ENCODE measurements at places on chromosomes 12 and 14.

DNA sequence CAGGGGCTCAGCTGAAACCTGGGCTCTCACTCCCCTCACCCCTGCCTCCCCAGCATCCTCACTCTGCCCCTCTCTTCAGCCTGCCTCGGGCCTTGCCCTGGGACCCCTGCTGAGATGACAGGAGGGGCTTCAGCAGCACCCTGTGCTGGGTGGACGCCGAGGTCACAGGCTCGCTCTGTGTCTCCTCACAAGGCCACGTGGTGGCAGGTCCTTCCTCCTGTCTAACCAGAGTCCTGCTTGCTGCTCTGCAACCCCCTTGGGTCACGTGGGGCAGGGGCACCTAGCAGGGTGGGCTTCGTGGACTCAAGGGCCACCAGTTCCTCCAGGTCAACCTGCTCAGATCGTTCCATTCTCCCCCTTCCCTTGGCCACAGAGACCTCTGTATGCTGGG is 90.4 kb downstream of the TMEM121 start:
- DNase-seq, result peak; percentile 30

DNA sequence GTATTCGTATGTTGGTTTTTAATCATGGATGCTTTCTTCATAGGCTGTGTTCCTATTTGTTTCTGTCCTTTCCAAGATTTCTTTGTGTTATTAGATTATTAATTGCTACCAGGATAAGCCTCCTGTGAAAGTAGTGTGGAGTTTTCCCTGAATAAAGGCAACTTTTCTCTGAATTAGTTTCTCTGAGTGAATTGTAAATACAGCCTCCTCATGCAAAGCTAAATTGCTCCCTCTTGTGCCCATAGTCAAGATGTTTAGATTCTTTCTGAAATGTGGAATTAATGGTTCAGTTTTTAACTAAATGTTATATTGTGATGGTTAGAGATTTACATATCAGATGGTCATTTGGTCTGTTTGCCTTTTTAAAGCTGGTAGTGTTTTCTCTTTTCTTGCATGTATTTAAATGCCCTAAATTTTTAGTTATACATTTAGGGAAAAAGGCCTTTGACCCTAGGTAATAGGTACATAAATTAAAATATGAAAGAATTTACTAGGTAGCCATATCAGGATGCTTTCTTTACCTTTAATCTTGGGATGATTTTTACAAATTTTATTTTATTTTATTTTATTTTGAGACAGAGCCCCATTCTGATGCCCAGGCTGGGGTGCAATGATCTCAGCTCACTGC is 8.9 kb downstream of the APAF1 start:
- DNase-seq, result no peak

DNA sequence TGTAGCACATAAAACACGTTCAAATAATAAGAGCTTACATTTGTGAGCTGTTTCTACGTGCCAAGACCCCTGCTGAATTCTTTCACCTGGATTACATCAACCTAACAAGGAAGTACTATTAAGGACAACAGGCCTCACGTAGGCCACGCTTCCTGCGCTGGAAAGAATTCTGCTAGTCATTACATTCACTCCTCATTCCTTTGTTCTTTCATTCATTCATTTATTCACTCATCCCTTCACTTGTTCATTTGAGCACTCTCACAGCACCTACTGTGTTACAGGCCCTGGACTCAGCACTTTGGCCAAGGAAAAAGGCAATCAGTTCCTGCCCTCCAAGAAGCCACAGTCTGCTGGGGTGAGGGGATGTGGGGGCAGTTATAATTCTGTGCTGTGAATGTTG is 28.2 kb downstream of the TESC start:
- no peak for DNase-seq

GRCh38 chr12:125128439-125129178 is 63.4 kb downstream of the AACS start:
- DNase-seq, result no peak

- no peak for DNase-seq
Observed at GRCh38 chr12:79360286-79360685, 330.5 kb downstream of the PAWR start.

- DNase-seq, result no peak
Observed at GRCh38 chr14:64035143-64035542, 182.3 kb downstream of the SYNE2 start.
